ENCODE measurements at places on chromosomes 4 and X.

DNA sequence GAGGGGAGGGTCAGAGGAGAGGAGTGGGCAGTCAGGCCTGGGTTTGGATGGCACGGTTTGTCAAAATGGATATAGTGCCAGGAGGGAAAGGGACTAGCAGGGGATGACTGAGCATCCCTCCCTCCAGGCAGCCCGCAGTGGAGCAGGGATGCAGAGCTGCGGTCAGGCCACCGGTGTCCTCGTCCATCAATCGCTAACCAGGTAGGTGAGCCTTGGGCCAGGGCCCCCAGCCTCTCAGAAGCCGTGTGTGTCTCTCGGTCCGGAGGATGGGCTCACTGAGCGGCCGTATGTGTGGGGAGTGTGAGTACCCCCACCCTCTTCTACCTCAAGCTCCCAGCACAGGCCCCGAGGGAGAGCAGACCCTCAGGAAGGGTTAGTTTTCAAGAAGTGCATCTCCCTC is 538 bp upstream of the CYTL1 start:
- DNase-seq, result no peak

GRCh38 chrX:12872741-12873140 is 5.9 kb downstream of the TLR7 start:
- no peak for DNase-seq

- DNase-seq, result no peak
These were observed 70.2 kb downstream of the CLDN22 start for GRCh38 chr4:183249854-183250253.

DNA sequence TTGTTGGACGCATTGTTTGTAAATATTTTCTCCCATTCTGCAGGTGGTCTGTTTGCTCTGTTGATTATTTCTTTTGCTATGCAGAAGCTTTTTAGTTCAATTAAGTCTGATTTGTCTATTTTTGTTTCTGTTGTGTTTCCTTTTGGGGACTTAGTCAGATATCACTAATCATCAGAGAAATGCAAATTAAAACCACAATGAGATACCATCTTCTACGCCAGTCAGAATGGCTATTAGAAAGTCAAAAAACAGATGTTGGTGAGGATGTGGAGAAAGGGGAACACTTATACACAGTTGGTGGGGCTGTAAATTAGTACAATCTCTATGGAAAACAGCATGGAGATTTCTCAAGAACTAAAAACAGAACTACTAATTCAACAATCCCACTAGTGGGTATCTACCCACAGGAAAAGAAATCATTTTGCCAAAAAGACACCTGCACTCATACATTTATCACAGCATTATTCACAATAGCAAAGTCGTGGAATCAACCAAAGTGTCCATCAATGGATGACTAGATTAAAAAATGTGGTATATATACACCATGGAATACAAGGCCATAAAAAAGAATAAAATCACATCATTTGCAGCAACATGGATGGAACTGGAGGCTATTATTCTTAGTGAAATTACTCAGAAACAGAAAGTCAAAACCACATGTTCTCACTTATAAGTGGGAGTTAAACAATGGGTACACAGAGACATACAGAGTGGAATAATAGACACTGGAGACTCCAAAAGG is 8.1 kb downstream of the COQ2 start:
- no peak for DNase-seq

DNA sequence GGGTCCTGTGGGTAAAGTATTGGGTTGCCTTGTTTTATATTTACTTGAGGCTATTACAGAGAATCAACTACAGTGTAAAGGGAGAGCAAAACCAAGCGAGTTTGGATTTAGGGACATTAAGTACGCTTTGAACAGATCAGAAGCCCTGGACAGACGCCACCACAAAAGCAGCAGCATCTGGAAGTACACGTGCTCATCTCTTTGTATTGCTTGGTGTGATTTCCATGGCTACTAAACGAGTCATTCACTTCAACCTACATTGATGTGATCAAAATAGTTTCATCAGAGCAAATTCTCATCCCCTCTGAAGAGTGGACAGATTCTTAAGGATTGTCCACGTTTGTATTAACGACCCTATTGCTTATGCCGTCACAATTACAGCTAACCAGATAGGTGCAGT is 85.1 kb downstream of the SORBS2 start:
- DNase-seq, result no peak

- DNase-seq, result no peak
These were observed 63.4 kb downstream of the F11 start for GRCh38 chr4:186329372-186329771.

GRCh38 chr4:80265571-80266252 is 752 bp upstream of the FGF5 start:
- no peak for DNase-seq

DNA sequence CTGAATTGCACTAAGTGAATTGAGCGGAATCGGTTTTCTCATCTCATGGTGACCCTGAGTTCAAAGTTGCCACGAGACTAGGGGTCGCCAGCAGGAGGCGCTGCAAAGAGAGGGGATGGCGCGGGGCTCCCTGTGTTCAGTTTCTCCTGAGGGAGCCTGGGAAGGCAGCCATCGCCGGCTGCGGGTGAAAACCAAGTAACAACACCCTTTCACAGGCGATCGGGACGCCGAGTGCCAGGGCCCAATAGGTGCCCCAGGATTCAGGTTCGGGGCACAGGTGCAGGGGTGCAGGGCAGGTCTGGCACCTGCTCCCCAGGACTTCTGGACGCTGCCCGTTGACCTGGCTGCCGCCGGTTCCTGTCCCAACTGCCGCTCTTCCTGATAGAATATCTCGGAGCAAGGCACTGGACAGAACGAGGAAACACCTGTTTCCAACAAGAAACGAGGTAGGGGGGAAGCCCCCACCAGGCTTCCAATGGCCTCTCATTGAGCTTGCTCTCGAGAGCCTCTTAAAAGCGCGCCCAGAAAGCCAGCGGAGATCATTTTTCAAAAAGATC is 1.1 kb upstream of the FGF16 start:
- DNase-seq, result no peak

DNA sequence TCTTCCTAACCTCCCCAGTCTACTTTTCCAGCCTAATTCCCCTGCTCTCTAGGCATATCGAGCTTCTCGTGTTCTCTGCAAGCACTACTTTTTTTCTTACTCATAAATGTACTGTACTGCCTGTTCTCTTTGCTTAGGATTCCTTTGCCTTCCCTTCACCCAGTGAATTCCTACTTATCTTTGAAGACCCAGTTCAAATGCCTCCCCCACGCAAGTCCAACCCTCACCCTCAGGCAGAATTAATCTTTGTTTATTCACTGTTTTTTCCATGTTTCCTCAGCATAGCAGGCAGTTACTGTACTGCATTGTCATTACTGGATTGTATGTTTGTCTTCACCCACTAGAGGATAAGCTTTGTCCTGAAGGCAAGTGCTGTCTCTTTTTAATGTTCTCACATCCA is 287.7 kb downstream of the BMPR1B start:
- DNase-seq, result no peak

DNA sequence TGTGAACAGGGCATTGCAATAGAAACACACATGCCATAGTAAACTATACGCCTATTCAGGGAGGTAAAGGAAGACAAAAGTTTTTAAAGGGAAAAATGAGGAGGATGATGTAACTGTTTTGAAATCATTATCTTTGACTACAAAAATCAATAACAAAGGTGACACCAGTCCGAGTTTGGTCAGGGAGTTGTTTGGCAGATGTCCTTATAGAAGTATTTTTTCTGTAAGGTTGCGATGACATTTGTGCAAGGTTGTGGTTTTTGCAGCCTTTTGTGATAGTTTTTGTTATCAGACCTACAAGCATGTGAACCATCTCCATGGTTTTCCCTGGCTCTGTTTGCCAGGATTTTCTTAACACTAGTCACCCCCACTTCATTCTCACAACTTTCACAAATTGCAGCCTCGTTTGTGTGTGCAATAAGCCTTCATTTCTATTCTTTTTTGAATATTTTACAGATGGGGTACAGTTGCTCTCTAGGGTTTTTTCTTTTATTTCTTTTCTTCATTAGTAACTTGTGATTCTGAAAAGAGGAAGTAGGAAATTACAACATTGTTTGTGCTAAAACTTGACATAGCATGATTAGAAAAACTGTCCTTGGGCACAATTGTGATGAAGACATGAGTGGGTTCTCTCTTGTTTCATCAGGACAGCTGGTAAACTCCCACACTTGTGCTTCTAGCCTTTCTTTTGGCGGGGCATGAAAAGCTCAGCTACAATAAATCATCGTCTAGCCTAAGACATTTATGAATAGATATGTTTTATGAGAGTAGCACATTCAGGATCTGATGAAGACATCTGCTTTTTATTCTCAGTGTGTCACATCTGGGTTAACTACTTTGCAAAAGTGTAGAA is 60.2 kb upstream of the PNPLA4 start:
- no peak for DNase-seq

DNA sequence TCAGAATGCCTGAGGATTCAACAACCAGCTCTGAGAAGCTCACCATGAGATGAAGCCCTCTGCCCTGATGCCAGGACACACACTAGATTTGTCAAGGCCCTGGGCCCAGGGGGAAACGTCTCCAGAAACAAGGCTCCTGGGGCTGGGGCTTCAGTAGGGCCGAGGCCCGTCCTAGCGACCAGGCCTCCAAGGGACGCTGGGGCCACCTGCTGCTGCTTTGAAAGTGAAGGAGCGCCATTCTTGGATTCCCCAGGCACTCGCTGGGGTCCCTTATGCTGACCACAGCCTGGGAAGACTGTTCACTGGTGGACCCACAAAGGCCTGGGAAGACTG is 23.9 kb downstream of the PDE6B start:
- no peak for DNase-seq

DNA sequence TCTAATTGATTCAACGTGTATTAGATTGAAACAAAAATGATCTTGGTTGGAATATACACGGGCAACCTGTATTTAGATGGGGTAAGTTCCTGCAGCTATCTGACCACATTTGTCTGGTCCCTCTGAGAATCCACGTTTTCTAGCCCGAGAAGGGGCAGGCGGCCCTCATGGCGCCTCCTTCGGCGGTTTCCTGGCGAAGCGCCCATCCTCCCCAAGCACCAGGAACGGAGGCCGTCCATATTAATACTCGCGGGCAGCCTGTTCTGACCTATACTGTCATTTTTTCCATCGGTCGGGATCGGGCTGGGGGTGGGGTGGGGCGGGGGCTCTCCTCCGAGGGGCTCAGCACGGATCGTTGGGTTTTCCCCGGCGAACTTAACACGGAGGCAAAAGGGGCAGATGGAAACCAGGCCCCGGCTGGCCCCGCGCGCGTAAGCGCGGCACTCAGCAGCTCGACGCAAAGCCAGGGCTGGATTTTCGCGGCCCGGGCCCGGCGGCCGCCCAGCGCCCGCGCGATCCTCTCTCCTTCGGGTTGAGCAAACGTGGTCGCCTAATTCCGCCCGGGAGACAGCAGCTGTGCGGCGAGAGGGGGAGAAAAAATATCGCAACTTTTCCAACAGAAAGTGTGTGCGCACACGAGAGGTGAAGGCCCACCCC is 77.2 kb upstream of the BCOR start:
- DNase-seq, result no peak

DNA sequence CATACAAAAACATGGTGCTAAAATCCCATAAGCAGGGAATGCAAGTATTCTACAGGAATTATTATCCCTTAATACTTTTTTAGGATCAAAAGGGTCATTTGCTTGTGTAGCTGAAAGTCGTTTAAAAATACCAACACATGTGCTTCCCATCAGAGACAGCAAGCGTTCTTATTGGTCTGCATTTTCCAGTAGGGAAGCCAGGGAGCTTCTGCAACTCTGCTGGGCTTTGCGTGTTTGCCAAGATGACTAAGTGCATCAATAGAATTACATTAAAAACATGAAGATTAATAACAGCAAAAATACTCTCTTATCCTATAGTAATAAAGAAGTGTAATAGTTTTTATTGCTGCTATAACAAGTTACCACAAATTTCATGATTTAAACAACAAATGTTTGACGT is 111.2 kb downstream of the QDPR start:
- no peak for DNase-seq

DNA sequence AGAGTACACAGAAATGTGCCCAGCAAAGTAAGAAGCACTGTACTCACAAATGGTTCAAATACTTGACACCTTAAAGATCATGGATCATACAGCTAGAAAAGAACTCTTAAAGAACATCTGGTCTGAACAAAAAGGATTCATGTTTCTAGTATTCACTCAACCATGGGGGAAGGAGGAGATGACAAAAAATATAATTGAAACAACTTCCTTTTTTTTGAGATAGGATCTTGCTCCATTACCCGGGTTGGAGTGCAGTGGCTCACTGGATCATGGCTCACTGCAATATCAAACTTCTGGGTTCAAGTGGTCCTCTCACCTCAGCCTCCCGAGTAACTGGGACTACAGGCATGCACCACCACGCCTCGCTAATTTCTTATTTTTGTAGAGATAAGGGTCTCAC is 6.0 kb downstream of the DHX15 start:
- DNase-seq, result no peak

Measured in AG04449 (cell line).